ENCODE measurements at places on chromosomes 5 and 9. TPM values are rescaled to one million over a fixed set of nuclear protein-coding genes. Genes with fewer than 3 reads are reported as not detected.

DNA sequence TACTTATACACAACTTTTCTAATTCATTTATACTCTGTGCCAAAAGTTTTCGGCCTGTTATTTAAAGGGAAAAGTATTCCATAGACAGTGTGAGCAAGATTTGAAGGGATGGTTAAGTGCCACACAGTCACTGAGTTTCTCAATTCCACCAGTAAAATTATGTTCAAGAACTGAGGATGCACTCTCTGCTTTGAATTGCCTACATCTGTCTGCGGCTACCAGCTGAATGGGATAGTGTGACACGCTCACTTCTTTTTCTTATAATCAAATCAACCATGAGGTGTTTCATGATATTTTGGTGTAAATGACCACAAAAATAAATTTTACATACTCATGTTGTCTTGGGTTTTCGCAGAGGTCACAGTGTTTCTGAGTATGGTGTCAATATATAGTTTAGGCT lies 218.4 kb upstream of the TMEM161B start:
- H3K4me3 ChIP-seq, result no peak overlapping the region
- no peaks in the 10 kb centered on the region for H3K4me1 ChIP-seq
- H3K36me3 ChIP-seq, result no peaks in the 10 kb centered on the region

Gene ARHGEF28
- total RNA-seq, result not detected

GRCh38 chr5:115028557-115028956 lies 141.2 kb downstream of the TRIM36 start:
- no peak overlapping the region for H3K27ac ChIP-seq
- no peak for DNase-seq
- no peaks in the 10 kb centered on the region for H3K4me1 ChIP-seq
- H3K27me3 ChIP-seq, result peaks cover 9% of the 10 kb centered on the region
- no peak overlapping the region for H3K4me3 ChIP-seq

Gene FABP6
- not detected for total RNA-seq

GRCh38 chr5:113267361-113267900 lies 167.4 kb downstream of the TSSK1B start:
- DNase-seq, result no peak
- H3K36me3 ChIP-seq, result no peaks in the 10 kb centered on the region
- peaks cover 6% of the 10 kb centered on the region for H3K27me3 ChIP-seq
- peaks cover 4% of the 10 kb centered on the region for H3K4me1 ChIP-seq

Gene DBH
- not detected for total RNA-seq

Gene SLC34A3
- total RNA-seq, result not detected

- no peaks in the 10 kb centered on the region for H3K27me3 ChIP-seq
- no peaks in the 10 kb centered on the region for H3K4me1 ChIP-seq
- DNase-seq, result no peak
- H3K27ac ChIP-seq, result no peak overlapping the region
- H3K36me3 ChIP-seq, result no peaks in the 10 kb centered on the region
Observed at GRCh38 chr9:125418404-125418803, 156.8 kb downstream of the GAPVD1 start.

Gene TLX3
- not detected for total RNA-seq

Gene BOD1
- total RNA-seq, result 23.7 TPM

Gene OR1Q1
- total RNA-seq, result not detected

- H3K36me3 ChIP-seq, result no peaks in the 10 kb centered on the region
- no peaks in the 10 kb centered on the region for H3K4me1 ChIP-seq
Observed at GRCh38 chr9:7376213-7376612, 423.4 kb downstream of the DMAC1 start.

DNA sequence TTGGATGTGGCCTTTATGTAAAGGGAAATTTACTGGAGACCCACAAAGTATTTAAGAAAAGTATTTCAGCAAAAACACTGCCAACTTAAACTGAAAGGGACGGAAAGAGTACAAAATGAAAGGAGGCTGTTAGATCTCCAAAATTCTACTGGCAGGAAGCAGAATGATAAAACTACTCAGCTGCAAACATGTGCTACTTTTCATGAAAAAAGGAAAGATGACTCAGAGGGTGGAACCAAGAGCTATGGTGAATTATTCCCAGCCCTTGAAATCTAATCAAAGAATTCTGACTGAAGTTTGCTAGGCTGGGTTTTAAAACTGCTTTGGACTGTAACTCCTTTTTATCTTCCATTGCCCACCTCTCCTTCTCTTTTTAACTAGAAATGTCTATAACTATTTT lies 58.6 kb upstream of the ZBED3 start:
- H3K4me1 ChIP-seq, result peaks cover 12% of the 10 kb centered on the region
- H3K4me3 ChIP-seq, result no peak overlapping the region
- H3K36me3 ChIP-seq, result peaks cover 2% of the 10 kb centered on the region
- DNase-seq, result no peak

GRCh38 chr9:75946766-75947165 lies 56.3 kb downstream of the PCSK5 start:
- no peak overlapping the region for H3K27ac ChIP-seq
- H3K36me3 ChIP-seq, result peaks cover 36% of the 10 kb centered on the region
- H3K27me3 ChIP-seq, result no peaks in the 10 kb centered on the region
- peaks cover 14% of the 10 kb centered on the region for H3K4me1 ChIP-seq
- no peak for DNase-seq

DNA sequence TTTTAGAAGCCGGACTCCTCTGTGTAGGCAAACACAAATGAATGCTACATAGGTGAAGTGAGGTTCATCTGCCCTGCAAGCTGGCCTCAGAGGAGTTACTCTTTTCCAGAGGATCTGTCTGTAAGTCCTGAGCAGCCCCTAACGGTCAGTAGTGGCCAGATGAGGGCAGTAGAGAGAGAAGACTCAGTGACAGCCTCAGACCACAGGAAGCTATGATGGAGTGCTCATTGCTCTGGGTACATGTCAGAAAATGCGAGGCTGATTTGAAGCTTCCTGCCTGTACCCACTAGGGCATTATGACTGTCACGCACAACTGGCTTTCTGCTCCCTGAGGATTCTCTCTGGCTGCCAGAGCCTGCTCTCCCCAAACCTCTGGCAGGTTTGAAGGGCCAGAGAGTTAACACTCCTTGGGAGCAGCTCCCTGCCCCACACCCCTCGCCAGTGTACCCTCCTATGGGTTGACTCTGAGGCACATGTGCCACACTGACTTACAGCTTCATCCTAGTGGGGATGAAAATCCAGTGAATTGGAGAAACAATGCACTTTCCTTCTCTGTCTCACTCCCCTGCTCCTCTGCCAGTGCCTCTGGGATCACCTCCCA lies 141.5 kb downstream of the GABRG2 start:
- no peaks in the 10 kb centered on the region for H3K27me3 ChIP-seq
- DNase-seq, result peak; percentile 3
- no peak overlapping the region for H3K27ac ChIP-seq
- H3K4me1 ChIP-seq, result no peaks in the 10 kb centered on the region

- no peaks in the 10 kb centered on the region for H3K4me1 ChIP-seq
- no peaks in the 10 kb centered on the region for H3K27me3 ChIP-seq
- peaks cover 3% of the 10 kb centered on the region for H3K36me3 ChIP-seq
- DNase-seq, result no peak
- H3K4me3 ChIP-seq, result no peak overlapping the region
Observed at GRCh38 chr9:123150708-123151503, 117.4 kb downstream of the GPR21 start.

GRCh38 chr5:121251954-121252353 lies 599.7 kb upstream of the FTMT start:
- H3K27ac ChIP-seq, result no peak overlapping the region
- no peaks in the 10 kb centered on the region for H3K36me3 ChIP-seq
- no peaks in the 10 kb centered on the region for H3K27me3 ChIP-seq
- no peak for DNase-seq

DNA sequence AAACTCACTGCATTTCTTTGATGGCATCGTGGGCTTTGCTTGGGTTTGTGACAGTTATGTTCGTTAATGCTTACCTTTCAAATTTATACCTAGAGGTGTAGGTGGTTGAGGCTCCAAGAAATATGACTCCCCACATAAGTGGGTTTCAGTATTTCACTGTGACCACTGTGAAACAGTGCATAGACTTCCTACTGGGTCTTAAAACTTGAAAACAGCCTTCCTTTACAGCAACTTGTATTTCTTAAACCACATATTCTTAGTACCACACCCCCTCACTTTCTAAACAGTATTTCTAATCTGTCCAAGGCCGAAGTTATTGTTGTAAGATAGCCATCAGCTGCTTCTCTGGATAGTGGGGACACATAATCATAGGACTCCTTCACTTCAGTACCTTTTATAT lies 48.3 kb downstream of the TMEFF1 start:
- no peaks in the 10 kb centered on the region for H3K36me3 ChIP-seq
- H3K4me3 ChIP-seq, result no peak overlapping the region
- DNase-seq, result no peak
- H3K4me1 ChIP-seq, result peaks cover 6% of the 10 kb centered on the region
- H3K27ac ChIP-seq, result no peak overlapping the region

DNA sequence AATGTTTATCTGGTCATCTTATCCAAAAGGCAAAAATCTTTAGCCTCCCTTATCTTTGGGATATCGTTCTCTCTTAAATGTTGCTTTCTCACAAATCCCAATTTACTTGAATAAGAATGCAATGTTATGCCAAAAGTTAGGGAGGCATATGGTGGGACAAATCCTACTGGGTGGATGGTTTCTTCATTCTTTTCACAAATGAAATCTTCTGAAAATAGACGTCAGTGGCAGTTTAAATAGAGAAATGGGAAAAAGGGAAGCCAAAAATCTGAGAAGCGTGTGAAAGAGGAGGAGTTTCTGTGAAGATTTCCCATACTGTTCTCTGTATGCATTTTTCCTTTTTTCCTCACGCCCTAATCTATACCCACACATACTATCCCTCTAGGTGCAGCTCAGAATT lies 2.5 kb upstream of the PCDHAC1 start:
- H3K4me1 ChIP-seq, result peaks cover 10% of the 10 kb centered on the region
- H3K4me3 ChIP-seq, result no peak overlapping the region
- H3K27ac ChIP-seq, result no peak overlapping the region
- H3K27me3 ChIP-seq, result peaks cover 55% of the 10 kb centered on the region
- no peaks in the 10 kb centered on the region for H3K36me3 ChIP-seq

DNA sequence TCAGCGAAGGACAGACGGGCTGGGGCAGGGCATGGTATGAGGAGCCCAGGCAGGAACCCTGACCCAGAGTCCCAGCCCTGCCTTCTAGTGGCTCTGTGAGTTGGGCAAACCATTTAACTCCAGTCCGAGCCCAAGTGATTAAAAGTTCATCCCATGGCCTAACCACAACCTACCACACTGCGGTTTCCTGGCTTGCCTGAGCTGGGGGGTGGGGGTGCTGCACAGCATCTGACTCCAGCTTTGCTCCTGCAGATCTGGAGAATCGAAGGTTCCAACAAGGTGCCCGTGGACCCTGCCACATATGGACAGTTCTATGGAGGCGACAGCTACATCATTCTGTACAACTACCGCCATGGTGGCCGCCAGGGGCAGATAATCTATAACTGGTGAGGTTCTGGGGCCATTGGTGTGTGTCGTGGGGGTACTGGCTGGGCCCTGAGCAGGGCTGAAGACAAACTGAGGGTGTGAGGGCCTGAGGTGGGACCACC lies 49.0 kb downstream of the STOM start:
- peak; percentile 9 for DNase-seq
- H3K4me1 ChIP-seq, result peaks cover 8% of the 10 kb centered on the region
- no peak overlapping the region for H3K4me3 ChIP-seq
- H3K27me3 ChIP-seq, result no peaks in the 10 kb centered on the region

DNA sequence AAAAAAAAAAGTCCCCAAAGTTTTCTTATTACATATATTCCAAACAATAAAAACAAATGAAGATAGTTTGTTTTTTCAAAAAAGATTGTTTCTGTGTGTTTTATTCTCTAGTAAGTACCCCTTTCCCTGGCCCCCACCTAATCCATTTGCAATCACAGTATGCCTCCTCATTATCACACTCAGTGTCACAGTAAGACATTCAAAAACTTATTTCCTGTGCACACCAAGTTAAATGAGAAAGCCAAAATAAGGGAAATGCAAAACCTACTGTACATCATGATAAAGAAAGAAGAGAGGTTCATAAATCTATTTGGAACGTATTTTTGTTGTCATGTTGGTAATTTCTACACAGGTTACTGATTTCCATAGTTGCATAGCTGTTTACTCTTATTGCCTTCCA lies 62.3 kb downstream of the ST8SIA4 start:
- no peaks in the 10 kb centered on the region for H3K27me3 ChIP-seq
- H3K27ac ChIP-seq, result peak overlapping the region; percentile 90
- peaks cover 62% of the 10 kb centered on the region for H3K4me1 ChIP-seq
- no peak for DNase-seq
- no peak overlapping the region for H3K4me3 ChIP-seq

DNA sequence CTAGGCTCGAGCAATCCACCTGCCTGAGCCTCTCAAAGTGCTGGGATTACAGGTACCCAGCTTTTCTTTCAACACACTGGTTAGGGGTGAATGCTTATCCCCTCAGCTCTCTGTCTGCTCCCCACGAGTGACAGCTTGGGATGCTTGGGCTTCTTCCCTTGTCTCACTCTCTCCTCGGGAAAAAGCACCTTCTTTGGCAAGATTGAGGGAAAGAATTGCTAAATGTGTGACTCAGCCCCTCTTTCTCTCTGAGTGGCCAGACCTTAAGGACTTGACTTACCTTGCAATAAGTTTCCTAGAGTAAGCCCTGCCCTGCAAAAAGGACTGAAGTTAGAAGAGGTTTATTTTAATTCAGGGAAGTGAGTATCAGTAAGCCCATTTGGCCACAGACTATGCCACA lies 68.1 kb upstream of the ERBIN start:
- no peak for DNase-seq
- no peak overlapping the region for H3K4me3 ChIP-seq
- H3K27ac ChIP-seq, result no peak overlapping the region

Gene PALM2AKAP2
- total RNA-seq, result not detected

GRCh38 chr5:179124273-179124852 lies 64.2 kb downstream of the ZNF354C start:
- no peaks in the 10 kb centered on the region for H3K27me3 ChIP-seq
- no peaks in the 10 kb centered on the region for H3K36me3 ChIP-seq
- no peak overlapping the region for H3K27ac ChIP-seq
- H3K4me3 ChIP-seq, result no peak overlapping the region
- no peaks in the 10 kb centered on the region for H3K4me1 ChIP-seq

DNA sequence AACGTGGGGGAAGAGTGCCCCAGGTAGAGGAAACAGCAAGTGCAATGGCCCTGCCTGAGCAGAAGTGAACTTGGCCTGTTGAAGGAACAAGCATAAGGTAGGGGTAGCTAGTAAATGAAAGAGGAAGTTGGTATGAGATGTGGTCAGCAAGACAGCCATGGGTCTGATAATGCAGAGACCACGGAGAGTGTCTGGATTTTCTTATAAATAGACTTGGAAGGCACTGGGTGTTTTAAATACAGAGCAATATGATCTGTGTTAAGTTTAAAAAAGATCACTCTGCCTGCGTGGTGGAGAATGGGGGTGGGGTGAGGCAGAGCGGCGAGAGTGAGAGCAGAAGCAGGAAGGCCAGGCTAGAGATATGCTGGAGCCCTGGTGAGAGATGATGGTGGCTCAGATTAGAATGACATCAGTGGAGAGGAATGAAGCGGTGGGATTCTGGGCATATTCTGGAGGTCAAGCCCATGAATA lies 4.2 kb downstream of the ADAM19 start:
- peak overlapping the region; percentile 59 for H3K27ac ChIP-seq
- H3K4me3 ChIP-seq, result no peak overlapping the region
- H3K4me1 ChIP-seq, result peaks cover 27% of the 10 kb centered on the region

Gene IARS1
- total RNA-seq, result 280 TPM
